ENCODE measurements at places on chromosomes 16 and 17.

- no peak for DNase-seq
These were observed 35.2 kb downstream of the N4BP1 start for GRCh38 chr16:48574766-48575165.

- DNase-seq, result no peak
These were observed 333 bp upstream of the NOG start for GRCh38 chr17:56593086-56593645.

DNA sequence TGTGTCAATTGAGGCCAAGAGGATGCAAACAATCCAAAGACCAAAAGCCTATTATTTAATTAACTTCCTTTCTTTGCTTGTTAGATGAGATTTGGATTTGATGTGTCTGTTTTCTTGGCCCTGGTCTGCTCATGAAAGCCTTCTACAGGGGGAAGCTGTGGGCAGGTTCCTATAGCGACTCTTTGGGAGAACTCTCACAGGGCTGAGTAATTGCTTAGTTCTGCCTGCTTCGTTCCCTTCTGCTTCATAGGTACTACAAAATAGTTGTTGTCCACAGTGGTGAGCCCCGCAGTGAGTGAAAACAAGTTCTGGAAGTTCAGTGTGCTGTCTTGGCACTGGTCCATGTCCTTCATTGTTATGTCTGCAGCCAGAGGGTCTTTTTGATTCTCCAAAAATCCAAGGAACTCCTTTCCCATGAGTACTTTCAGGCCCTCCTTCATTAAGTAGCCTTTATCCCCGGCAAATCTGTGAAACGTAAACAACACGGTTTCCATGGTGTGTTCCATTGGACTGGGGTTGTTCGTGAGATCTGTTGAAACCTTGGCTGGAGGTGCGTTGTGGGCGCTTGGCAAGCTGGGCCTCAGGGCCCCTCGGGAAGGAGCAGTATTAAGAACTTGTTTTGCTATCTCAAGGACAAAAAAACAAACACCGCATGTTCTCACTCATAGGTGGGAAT lies 30.0 kb upstream of the ANKRD40CL start:
- no peak for DNase-seq

DNA sequence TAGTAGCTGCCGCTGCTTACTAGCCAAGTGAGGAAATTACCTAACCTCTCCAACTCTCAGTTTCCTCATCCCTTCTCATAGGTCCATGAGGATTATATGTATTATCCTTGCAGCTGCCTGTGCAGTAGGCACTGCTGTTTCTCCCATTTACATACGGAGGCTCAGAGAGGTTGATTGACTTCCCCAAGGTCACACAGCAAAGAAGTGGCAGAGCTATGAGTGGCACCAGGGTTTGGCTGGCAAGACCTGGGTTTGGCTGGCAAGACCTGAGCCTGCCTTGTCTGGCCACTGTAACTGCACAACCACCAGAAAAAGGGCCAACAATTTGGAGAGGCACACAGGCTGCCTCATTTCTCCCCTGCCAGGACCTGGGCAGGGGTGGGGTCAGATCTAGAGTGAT lies 2.5 kb upstream of the NDRG4 start:
- no peak for DNase-seq

GRCh38 chr17:78263736-78264340 lies 32.4 kb downstream of the TMEM235 start:
- no peak for DNase-seq

DNA sequence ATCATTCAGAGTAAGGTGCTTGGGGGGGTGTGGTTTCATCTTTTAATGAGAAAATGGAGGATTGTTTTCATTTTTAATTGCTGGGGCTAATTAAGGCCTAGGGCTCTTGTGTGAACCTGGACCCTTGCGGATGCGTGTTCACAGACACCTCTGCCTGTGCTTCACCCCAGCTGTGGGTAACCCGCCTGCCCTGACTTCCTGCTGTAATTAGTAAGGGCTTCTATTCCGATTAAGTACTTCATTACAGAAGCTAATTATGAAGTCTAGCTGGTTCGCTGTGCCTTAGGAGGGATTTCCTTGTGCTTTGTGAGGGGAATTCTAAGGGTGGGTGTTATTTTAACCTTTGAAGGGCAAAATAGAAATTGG lies 215.3 kb downstream of the PMP22 start:
- no peak for DNase-seq

- no peak for DNase-seq
These were observed 1.7 kb downstream of the IL4R start for GRCh38 chr16:27315333-27316037.

- no peak for DNase-seq
These were observed 229.4 kb downstream of the XYLT1 start for GRCh38 chr16:17241264-17241835.

GRCh38 chr16:14070555-14070876 lies 603 bp upstream of the MRTFB start:
- DNase-seq, result no peak

DNA sequence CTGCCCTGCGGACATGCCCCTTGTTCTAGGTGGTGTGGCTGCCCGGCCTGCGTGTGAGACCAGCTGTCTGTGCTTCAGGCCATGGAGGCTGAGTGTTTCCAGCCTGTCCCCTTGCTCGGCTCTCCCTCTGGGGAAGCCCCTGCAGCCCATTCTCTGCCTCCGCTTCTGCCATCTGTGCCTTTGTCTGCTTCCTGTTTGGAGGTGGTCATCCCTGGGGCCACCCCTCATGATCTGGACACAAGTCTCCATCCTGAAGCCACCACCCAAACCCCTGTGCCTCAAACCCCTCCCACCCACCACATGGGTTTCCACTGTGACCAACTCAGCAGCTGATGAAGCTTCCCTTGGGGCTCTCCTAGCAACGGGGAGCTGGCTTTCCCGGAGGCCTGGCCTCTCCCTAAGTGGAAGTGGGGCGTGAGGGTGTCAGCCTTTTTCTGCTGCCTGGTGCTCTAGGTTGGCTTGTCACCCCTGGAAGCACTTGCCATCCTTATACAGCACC lies 184.9 kb downstream of the SEC14L1 start:
- no peak for DNase-seq

All from NCI-H2081 treated with DMSO at 0.1 percent for 48 hours (cell line).